Eye (tissue), 1 donor: ENCODE measurements at places on chromosomes 5 and 9.

GRCh38 chr5:76406014-76406413, 2.9 kb downstream of the IQGAP2 start:
- no peak for DNase-seq

DNA sequence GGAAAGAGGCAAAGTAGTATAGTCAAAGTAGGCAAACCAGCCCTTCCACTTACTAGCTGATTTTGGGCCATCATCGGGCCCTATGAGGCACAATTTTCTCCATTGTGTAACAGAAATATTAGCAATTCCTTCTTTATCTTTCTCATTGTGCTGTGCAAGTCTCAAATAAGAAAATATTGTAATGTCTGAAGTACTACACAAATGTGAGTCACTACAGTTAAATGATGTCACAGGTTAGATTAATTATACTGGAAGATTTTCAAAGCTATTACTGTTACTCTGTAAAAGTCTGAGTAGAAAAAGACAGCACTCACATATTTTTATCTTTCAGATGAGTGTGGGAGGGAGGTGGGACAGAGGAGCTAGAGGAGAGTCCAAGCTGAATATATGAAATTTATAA, 12.4 kb upstream of the TMC1 start:
- DNase-seq = no peak

GRCh38 chr5:159218595-159219023, 9.3 kb upstream of the RNF145 start:
- DNase-seq = no peak

- no peak for DNase-seq
Measured at GRCh38 chr5:54882101-54882500, 103.3 kb downstream of the ESM1 start.

- no peak for DNase-seq
Measured at GRCh38 chr5:10445352-10445751, 3.7 kb downstream of the ROPN1L start.

DNA sequence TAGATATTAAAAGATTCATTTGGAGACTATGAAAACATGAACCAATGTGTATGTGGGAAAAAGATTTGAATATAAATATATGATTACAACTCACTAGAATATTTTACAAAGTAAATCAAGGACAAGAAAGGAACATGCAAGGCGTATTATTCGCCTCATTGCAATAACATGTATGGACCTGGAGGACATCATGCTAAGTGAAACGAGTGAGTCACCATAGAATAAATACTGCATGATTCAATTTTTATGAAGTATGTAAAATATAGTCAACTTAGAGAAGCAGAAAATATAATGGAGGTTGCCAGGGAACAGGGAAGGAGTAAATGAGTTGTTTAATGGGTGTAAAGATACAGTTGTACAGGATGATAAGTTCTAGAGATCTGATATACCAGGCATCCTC, 4.9 kb downstream of the TXNDC8 start:
- DNase-seq = no peak

DNA sequence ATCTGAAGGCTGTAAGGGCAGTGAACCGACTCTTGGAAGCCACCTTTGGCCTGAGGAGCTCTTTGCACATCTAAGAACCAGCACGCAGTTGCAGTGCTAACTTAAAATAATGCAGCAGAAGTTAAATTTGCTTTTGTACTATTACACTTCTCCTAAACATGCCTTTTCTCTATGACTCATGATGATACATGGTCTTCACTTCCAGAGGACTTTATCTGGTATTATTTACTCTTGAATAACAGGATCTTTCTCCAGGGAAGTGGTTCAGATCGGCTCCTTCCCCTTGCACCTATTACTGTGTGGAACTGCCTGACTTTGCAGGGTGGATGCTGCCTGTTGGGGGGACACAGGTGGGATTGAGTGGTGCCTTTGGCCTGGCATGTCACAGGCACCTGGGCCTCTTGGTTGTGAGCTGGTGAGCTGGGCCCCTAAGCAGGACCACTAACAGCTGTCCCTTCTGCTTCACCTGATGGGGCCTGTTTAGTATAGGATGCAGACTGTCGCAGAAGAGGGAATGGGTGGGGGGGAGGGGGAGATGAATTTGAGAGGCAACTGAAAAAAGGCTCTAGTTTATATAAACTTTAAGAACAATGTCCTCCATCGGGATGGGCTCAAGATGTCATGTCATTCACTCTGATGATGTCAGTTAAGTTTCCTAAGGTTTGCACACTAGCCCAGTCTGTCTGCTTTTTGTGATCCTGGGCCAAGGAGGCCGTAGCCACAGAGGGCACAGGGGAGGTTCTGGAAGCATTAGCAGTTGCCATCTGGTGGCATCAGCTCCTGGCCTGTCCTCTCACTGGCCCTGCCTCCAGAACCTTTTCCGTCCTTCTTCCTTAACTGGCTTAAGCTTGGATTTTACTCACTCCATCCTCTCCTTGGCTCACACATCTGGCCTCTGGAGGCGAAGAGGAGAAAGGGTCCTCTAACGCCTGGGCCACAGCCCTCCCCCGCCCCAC, 33.9 kb upstream of the GABBR2 start:
- DNase-seq = no peak
